ENCODE measurements at places on chromosomes 1 and 21. TPM values are rescaled to one million over a fixed set of nuclear protein-coding genes. Genes with fewer than 3 reads are reported as not detected.
A peak's percentile ranks its signal among the peaks of the same experiment; 100 is the strongest.

Gene PTPN7
- 0.68 TPM for total RNA-seq

- peak; percentile 44 for DNase-seq
These were observed 10.4 kb downstream of the MGST3 start for GRCh38 chr1:165641231-165641987.

- no peak for DNase-seq
These were observed 2.5 kb downstream of the COL6A2 start for GRCh38 chr21:46100426-46100825.

DNA sequence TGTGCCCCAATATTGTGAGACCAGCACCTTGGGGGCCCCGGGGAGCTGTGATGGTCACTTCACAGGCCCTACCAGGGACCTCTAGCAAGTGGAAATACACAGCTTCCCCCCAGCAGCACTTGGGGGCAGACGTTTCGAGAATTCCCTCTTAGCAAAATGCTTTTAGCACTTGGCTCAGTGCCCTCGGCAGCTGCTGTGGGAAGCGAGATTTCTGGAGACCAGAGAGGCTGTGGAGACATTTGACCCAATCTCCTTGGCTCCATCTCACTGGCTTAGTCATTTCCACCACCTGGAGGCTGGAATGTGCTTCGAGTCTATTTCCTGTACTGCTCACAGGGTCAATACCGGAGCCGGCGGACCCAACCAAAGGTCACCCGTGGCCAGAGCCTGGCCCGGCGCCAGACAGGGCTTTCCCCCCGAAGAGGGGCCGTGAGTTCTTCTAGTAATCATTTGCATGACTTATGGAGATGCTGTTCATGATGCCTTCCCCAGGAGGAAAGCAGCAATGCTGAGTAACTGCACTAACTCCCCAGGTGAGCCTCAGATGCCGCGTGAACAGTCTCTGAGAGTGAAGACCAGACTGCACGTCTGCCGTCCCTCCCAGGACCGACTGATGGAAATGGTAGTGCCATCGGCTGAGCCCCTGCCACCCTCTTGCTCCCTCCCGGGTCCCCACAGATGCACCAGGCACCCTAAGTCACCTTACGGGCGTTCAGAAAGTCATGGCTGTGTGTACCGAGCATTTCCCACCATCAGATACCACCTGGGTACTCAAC is 4.4 kb upstream of the C2CD2 start:
- DNase-seq: peak; percentile 100

DNA sequence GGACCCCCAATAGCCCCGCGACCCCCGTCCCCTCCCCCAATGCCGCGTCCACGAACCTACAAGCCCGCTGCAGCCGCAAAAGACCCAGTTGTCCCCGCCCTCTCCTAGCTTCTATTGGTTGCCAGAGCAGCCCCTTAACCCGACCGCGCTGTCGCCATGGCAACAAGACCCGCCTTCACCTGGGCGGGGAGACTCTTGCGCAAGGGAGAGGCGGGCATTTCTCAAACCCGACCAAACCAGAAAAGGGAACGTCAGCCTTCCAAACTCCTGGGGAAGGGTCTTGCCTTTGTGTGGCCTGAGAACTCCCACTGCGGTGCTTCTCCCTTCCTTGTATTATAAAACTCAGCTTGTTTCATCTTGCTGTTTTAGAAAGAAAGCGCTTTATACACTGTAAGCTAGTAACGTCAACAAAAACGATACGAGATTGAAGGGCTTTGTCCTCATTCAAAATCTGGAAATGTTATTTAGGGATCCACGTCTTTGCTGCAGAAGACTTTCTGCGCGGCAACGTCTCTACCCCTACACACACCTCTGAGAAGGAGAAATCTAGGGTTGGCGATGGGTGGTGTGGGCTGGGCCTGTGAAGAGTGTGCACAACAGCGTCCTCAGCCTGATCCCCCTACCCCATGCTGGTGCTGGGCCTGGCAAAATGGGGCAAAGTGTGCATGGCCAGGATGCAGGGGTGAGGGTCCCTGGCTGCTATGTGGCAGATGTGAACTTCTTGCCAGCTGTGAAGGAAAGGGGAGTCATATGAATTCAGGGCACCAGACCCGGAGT is at the start of gene TMEM9:
Gene TMEM9 (minus strand): TSS at position 86 of the 777 bp plus-strand sequence. CDS start 551 bp downstream, outside the sequence.
- DNase-seq: peak; percentile 96

DNA sequence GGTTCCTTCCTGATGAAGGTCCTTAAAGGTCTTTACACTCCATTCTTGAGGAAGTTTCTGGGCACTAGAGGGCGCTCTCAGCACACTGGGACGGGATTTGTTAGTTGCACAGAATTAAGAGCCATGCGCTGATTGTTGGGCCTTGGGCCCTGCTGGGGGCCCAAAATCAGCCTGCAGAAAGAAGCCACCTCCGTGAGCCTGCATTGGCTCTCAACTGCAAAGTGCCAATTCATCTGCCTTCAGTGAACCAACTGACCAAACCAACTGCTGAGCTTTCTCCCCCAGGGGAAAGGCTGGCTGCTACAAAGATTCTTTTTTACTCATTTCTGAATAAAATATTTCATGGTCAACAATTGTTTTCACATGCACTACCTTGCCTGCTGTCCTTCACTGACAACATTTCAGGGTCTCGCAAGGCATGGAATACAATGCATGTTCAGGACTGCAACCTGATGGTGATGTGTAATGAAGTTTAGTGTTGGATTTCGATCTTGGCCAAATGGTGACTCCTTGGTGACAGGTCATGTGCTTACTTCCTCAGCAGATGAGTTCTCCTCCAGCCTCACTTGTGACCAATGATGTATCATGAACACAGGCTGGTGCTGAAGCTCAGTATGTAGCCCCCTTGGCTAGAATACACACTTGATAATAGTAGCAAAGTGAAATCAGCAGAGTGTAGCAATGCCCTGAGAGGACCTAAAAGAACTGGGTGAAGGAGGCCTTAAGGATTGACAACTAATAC is 45.7 kb upstream of the PRDX6 start:
- DNase-seq: peak; percentile 95

- DNase-seq: no peak
These were observed 52.5 kb downstream of the CDC14A start for GRCh38 chr1:100404821-100405220.

GRCh38 chr21:31343030-31343510 is 991 bp downstream of the TIAM1 start:
- DNase-seq: no peak

DNA sequence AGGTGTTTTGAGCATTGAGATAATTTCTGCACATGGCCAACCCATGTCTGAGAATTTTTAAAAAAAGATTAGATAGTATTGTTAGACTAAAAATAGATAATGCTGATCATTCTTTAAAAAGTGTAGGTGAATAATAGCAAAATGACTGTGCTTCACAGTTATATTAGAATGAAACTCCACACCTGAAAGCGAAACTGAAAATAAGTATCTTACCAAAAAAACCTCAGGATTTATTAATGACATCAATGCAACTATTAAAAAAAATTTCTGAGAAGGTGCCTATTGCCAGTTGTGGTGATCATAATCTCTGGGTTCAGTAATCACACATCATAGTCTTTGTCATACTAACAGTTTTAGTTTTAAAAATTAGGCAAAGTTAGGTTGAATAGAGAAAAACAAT is 36.5 kb downstream of the PLA2G4A start:
- DNase-seq: no peak

- no peak for DNase-seq
These were observed 70.2 kb upstream of the FAM20B start for GRCh38 chr1:178955391-178955954.

GRCh38 chr1:184582411-184582810 is 172.2 kb downstream of the EDEM3 start:
- no peak for DNase-seq

DNA sequence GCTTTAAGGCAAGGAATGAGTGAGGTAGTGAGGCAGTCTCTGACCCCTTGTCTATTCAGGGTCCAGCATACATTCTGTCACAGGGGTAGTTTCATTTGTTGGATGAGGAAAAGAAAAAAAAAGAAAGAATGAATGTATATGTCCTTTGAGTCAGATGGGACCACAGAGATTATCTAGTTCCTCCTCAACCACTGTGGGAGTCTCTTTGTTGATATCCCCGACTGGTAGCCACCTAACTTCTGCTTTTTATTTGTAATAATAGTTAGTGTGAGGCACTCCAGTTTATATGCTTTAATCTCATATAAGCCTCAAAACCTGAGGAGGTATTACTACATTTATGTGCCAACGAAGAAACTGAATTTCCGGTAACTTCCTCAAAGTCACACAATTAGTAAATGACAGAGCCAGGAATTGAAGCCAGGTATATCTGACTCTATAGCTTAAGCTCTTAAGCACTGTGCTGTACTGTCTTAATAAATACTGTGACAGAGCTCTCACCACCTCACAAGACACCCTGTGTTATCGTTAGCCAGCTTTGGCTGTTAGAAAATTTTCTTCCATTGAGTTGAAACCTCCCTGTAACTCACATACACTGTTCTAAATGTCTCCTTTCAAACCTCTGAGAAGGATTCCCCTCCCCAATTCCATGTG is 82.2 kb downstream of the MDM4 start:
- DNase-seq: no peak

GRCh38 chr1:32627596-32628162 is 22.7 kb downstream of the ZBTB8OS start:
- no peak for DNase-seq

Measured in dermis blood vessel endothelial cell (primary cell).